ENCODE measurements at places on chromosomes 11 and 22.

DNA sequence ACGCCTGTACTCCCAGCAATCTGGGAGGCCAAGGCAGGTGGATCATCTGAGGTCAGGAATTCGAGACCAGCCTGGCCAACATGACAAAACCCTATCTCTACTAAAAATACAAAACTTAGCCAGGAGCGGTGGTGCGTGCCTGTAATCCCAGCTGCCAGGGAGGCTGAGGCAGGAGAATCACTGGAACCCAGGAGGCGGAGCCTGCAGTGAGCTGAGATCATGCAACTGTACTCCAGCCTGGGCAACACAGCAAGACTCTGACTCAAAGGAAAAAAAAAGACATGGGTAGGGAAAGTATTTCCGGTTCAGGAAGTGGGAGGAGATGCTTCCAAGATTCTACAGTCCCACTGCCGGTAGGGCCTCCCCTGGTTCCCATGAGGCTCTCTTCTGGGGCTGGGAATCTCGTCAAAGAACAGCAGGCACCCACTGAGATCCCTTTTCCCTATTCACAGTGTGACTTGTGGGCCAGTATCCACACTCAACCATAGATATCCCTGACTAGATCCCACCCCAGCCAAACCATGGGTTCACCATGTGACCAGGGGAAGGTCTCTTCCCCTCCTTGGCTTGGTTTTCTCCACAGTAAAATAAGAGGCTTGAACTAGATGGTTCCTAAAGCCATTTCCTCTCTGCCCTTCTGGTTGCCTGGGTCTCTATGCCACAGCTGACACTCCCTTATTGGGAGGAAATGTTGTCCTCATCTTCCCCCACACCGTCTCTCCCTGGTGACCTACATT is 443.3 kb downstream of the BUD13 start:
- DNase-seq, result no peak

DNA sequence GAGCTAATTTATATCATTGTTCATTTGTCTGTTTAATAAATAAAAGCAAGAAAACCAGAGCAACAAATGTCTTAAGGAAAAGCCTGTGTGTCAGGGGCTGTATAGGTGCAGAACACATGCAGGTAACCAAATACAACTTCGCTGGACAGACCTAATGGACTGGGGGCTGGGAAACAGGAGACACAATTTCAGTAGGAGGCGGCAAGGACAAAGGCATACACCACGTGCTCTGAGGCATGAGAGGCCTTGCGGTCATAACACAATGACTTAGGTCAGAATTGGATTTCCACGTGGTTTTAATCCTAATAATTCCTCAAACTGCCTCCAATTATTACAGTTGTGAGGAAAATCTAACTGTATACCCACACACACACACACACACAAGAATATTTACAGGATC is 8.7 kb upstream of the GLB1L3 start:
- DNase-seq, result no peak

DNA sequence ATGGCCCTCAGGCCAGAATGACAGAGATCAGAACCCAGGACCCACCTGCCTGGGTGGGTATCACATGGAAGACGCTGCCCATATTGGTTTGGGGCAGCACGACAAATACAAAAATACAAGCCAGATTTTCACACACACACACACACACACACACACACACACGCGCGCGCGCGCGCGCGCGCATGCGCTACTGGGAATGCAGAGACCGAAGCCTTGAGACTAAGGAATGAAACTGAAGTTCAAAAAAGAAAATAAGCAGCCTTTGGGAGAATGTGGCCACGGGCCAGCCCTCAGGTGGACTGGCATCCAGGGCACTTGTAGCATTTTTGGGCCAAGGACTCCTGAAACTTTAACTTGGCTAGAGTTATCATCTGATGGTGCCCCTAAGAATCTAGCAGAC is 21.3 kb upstream of the NUP50 start:
- no peak for DNase-seq

DNA sequence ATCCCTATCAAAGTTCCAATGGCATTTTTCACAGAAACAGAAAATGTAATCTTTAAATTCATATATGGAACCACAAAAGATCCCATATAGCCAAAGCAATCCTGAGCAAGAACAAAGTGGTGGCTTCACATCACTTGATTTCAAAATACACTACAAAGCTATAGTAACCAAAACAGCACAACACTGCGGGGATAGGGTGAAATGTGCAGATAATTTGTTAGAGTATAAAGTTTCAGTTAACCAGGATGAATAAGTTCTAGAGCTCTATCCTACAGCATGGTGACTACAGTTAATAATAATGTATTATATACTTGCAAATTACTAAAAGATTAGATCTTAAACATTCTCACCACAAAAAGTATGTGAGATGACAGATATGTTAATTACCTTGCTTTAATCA is 55.5 kb downstream of the MAPK1 start:
- DNase-seq, result no peak

- DNase-seq, result no peak
Observed at GRCh38 chr11:70506986-70507385, 108.7 kb downstream of the CTTN start.

DNA sequence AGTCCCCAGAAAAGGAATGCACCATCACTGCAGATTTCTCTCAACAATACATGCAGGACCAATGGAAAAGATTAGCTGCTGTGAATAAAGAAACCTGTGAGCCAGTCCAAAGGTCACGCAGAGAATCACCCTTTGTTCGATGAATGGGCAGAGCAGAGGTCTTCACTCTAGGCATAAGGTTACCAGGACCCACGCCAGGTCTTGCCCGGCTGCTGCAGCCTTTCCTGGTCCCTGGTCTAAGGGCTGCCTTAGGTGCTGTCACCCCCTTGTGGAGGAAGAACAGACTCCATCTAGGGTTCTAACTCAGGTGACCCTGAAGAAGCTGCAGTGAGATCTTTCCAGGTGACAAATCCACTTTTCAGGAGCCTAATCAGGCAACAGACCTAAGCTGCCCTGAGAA is 29.0 kb upstream of the NAP1L4 start:
- DNase-seq, result no peak

DNA sequence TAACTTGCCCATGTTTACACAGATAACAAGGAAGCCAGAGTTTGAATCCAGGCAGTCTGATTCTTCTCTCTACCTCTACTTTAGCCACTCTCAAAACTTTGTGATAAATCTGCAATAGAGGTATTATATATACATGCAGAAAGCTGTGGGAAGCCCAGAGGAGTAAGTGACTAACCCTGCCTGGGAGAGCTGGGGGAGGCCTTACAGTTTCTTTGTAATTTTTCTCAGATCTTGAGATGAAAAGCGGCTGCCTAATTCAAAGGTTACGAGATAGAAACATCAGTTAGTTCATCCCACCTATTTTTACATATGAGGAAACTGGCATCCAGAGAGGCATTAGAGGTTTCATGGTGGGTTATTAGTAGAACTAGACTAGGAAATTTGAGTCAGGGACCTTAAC is 4.9 kb downstream of the STIM1 start:
- no peak for DNase-seq

- DNase-seq, result no peak
Observed at GRCh38 chr22:20080776-20081654, 974 bp downstream of the DGCR8 start.

GRCh38 chr11:117523680-117524079 is 196.0 kb downstream of the CEP164 start:
- no peak for DNase-seq

DNA sequence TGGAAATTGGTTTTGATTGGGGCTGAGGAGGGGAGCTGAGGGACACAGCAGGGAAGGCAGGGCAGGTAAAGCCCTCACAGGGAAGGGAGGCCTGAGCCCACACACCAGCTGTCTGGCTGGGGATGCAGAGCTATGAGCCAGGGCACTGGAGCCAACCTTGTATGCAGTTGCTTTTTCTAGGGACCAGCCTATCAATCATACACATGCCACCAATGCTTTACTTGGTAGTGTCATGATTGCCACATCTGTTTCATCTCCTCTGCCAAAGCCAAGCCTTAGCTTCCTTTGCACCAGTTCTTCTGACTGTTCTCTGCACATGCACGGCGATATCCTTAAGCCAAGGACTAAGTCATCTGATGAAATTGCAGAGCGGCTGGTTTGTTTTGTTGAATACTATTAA is 207.1 kb upstream of the PLET1 start:
- no peak for DNase-seq

DNA sequence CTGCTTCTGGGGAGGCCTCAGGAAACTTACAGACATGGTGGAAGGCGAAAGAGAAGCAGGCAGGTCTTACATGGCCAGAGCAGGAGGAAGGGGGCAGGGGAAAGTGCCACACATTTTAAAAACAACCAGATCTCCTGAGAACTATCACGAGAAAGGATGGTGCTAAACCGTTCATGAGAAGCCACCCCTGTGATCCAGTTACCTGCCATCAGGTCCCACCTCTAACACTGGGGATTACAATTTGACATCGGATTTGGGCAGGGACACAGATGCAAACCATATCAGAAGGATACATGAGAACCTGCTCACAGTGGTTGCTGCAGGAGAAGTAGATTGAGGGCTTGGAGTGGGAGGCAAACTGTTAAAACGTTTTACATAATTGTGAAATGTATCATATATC is 152.2 kb downstream of the ADAMTS15 start:
- no peak for DNase-seq

DNA sequence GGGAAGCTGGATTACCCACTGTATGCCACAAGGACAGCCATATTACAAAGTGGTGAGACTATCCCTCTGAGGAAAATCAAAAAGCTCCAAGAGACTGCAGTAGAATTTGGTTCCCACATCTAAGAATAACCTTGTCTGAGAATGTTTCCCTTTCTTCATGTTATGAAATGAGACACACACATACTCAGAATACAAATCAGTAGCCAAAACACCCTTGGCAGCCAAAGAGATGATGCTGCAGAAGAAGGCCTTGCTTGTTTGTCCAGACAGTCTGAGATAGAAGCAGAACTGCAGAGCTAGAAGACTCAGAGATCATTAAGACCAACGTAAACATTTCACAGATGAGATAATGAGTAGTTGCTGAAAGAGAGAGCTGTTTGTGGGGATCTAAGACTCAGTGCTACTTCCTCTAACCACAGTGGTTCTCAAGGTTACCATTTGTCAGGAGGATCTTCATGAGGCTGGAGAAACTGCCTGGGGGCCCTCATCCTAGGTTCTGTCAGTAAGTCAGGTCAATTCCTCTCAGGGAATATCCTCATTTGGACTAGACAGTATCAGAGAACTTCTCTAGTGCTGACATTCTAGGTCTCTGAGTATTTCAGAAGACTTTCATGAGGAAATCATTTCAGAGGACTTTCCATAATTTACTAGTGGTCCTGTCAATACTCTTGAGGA is 38.9 kb downstream of the RELT start:
- no peak for DNase-seq

GRCh38 chr22:19887256-19887985 is 32.7 kb upstream of the GNB1L start:
- DNase-seq, result no peak

DNA sequence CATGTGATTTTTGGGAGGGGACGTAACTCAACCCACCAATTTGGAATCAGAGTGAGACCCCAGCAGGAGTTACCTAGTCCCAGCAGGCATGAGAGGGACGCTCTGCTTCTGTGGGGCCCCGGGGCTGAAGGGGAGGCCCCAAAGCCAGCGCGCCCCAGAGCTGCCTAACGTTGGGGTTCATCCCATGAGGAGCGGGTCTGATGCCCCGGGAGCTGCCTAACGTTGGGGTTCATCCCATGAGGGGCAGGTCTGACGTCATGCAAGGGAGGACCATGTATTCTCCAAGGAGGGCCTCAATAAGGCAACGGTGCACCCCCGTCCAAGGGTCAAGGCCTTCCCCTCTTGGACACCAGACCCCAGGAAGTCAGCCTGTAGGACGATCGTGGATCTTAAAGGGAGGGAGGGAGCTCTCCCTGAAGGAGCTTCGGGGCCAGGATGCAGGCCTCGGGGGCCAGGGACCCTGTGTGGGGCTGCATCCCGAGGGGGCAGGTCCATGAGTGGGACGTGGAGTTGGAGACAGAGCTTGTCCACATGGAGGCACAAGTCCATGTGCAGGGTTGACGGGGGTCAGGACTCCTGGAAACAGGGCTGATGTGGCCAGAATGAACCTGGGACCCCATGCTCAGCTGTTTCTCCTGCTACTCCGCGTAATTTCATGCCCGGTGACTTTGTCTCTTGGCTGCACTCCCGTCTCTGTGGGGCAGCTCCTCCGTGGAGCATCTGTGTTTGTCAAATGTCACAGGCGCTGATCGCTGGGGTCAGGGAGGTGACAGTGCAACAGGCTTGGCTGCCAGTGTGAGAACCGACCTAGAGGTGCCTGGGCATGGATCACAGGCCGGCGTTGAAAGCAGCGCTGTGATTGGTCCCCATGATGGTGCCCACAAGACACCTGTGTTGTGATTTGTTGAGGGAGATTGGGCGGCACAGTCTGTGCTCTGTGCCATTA is 1029.1 kb downstream of the BRD1 start:
- DNase-seq, result no peak

DNA sequence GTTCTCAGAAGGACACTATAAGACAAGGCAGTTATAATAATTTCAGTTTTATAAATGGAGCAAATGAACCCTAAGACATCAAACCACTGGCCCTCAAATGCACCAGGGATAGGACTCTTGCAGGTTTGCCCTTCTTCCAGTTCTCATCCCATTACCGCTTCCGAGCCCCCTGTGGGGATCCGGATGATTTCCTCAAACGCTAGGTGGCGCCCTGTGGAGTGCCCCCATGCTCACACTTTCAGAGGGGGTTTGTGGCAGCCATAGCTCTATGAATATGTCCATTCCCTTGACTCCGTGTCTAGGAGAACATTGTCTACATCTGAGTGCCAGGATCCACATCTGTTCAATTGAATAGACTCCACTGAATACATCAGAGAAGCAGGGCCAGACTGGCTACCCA is 816.3 kb downstream of the NTM start:
- no peak for DNase-seq

- DNase-seq, result no peak
Observed at GRCh38 chr11:3219281-3219892, 774 bp upstream of the MRGPRG start.

Measured in heart right ventricle (tissue), 16 donors.